ENCODE measurements at places on chromosomes 7 and 10.

- no peak for DNase-seq
Measured at GRCh38 chr7:41311301-41311700, 391.6 kb downstream of the INHBA start.

- DNase-seq: no peak
Measured at GRCh38 chr7:77327932-77328628, 88.1 kb downstream of the GSAP start.

- DNase-seq: no peak
Measured at GRCh38 chr7:130554481-130554880, 62.6 kb downstream of the MEST start.

DNA sequence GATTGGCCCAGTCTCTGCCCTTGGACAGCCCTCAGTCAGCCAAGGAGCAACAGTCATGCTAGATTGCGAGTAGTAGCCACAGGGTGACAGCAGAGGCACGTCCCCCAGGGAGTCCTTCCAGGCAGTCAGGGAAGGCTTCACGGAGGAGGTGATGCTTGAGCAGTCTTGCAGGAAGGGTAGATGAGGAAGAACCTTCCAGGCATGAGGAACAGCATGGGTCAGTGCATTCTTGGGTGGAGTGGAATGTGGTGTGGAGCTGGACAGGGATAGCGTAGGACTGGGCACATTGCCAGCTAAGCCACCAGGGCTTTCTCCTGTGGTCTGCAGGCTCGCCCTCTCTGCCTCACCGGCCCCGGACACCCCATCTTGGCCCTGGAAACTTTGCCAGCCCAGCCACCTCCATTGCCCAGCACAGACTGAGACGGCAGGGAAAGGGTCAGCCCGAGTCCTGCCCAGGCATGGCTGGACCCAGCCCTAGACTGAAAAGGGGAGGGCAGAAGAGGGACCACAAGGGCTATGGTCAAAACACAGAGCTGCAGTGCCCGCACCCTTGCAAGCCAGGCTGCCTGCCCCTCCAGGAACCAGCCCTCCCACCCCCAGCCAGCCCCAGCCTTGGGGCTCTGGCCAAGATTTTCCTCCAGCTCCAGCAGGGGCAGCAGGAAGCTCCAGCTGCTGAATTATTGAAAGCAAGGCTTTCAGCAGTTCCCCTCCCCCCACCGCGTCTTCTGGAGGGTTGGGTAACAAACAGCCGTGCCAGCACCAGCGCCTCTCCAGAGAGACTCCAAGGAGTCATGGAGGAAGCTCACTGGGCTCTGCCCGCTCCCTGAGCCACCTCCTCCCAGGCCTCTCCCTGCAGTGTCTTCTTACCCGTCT lies 18.7 kb downstream of the SRRM3 start:
- DNase-seq: peak; percentile 30

DNA sequence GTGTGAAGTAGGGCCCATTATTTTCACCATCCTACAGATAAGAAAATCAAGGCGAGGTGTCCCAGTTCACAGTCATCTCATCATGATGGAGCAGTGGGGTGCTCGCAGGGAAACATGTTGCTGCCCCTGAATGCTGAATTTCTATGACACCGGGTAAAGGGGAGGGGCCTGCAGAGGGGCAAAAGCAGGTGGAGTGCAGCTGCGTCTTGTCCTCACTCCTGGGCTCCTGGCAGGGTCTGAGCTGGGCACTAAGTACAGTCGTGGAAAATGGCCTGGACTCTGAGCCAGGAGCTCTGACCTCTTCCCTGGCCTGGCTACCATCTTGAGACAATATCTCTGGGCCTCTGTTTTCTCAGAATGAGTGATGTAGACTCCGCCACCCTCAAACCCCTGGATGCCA lies 253.1 kb upstream of the PITRM1 start:
- no peak for DNase-seq

Data from anterior cingulate cortex (tissue), 58 donors.